ENCODE measurements at places on chromosomes 13 and 19.

- no peak for DNase-seq
- peaks cover 9% of the 10 kb centered on the region for H3K27me3 ChIP-seq
- H3K27ac ChIP-seq = no peak overlapping the region
- H3K4me1 ChIP-seq = no peaks in the 10 kb centered on the region
- H3K4me3 ChIP-seq = no peak overlapping the region
These were observed 38.7 kb upstream of the CYSLTR2 start for GRCh38 chr13:48615049-48615448.

- no peak for DNase-seq
- H3K27ac ChIP-seq = no peak overlapping the region
- no peak overlapping the region for H3K4me3 ChIP-seq
These were observed 100.7 kb upstream of the MCF2L start for GRCh38 chr13:112868308-112868707.

GRCh38 chr19:6424195-6424938 is at the start of gene KHSRP:
TSS of gene KHSRP (minus strand) at chr19:6424811. CDS start at chr19:6424701, 110 bp downstream.
- peak within 1 kb of the TSS; percentile 94 for H3K4me3 ChIP-seq
- peaks cover 19% of the 10 kb centered on the region for H3K36me3 ChIP-seq
- no peaks in the 10 kb centered on the region for H3K27me3 ChIP-seq

DNA sequence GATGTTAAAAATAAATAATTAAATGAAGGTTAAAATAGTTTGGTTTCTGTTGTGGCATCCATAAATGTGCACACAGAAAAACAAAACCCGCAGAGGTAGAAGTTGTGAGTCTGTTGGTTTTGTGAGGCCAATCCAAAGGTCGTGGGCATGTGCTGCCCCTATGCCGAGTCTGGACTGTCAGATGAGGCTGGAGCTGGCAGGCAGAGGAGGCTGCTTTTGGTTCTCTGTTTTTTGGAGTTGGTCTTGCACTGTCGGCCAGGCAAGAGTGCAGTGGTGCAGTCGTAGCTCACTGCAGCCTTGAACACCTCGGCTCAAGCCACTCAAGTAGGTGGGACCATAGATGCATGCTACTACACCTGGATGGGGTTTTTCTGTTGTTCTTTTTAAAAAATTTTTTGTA is 43.7 kb downstream of the TSSK6 start:
- no peak for DNase-seq
- H3K4me1 ChIP-seq = peaks cover 61% of the 10 kb centered on the region
- no peaks in the 10 kb centered on the region for H3K27me3 ChIP-seq

DNA sequence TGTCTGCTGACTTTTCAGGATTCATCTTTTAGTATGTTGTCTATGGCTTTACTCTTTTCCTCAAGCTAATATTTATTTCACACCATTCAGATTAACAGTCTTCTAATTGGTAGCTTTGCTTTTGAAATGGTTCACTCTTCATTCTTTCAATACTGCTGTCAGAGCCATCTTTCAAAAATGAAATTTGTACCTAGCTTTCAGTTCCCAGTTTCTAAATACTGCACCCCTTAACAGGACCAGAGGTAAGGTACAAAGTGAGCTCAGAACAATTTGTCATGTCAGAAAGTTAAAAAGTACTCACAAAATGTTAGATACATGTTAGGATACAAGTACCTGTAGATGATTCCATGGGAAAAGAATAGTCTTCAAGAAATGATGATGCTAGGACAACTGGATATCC is 83.0 kb downstream of the FNDC3A start:
- H3K36me3 ChIP-seq = peaks cover 12% of the 10 kb centered on the region
- no peaks in the 10 kb centered on the region for H3K27me3 ChIP-seq
- peaks cover 11% of the 10 kb centered on the region for H3K4me1 ChIP-seq
- H3K4me3 ChIP-seq = no peak overlapping the region

DNA sequence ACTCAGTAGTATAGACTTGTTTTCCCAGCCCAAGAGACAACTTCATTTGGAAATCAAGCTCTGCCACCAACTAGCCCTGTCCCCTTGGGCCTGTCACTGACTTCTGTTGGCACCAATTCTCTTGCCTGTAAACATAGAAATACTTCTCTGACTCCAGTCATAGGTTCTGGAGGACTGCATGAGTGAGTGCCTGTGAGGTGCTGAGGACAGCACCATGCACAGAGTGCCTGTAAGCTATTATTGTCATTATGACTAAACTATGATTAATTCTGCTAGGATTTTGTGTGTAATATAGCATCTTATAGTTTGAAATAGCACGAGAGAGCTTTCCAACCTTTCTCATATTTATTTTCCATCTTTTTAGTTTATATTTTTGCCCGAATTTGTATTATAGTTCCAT is 247.9 kb downstream of the MYO16 start:
- no peak for DNase-seq
- H3K4me1 ChIP-seq = no peaks in the 10 kb centered on the region
- no peaks in the 10 kb centered on the region for H3K27me3 ChIP-seq
- H3K36me3 ChIP-seq = no peaks in the 10 kb centered on the region
- no peak overlapping the region for H3K27ac ChIP-seq

DNA sequence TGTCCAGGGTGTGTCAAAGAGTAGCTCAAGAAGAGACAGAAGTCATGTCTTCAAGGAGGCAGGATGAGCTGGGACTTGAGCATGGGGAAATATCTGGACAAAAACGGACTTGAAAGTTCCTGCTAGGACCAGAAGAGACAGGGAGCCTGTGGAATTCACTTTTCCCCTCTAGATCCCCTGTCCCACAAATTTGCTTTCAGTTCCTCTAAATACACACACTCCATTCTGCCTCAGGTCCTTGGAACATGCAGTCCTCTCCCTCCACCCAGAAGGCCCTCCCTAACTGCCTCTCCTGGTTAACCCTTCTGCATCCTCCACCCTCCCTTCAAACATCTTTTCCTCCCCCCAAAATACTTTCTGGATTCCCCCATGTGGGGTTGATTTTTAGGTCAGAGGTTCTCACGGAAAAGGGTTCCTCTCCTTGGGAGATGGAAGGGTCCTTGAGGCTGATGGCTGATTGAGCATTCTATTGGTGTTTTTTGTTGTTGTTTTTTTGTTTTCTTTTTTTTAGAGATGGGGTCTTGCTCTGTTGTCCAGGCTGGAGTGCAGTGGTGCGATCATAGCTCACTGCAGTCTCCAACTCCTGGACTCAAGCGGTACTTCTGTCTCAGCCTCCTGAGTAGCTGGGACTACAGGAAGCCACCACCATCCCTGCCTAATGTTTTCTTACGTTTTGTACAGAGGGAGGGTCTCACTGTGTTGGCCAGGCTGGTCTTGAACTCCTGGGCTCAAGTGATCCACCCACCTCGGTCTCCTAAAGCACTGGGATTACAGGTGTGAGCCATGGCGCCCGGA is 6.9 kb upstream of the RETN start:
- H3K4me1 ChIP-seq = peaks cover 15% of the 10 kb centered on the region
- peaks cover 2% of the 10 kb centered on the region for H3K27me3 ChIP-seq
- no peak overlapping the region for H3K4me3 ChIP-seq
- no peak overlapping the region for H3K27ac ChIP-seq
- H3K36me3 ChIP-seq = no peaks in the 10 kb centered on the region
